Ecto neural progenitor cell (in vitro differentiated cells): ENCODE measurements at places on chromosomes 11 and 22.
A peak's percentile ranks its signal among the peaks of the same experiment; 100 is the strongest.

DNA sequence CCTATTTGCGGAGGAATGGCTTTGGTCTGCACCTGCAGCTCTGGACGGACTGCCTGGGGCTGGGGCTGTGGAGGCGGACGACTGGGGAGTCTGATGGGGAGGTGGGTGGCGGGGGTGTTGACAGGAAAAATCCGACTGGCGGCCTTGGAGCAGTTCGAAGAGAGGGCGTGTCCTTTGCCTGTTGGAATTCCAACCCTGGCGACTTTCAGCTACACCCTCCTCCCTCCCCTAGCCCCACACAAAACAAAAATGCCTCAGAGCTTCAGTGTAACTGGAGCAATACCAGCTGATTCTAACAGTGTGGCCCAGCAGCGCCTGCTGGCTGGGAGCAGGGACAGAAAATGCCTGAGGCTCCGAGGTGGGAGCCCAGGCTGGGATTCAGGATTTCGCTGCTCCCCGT is 85.4 kb downstream of the ATXN10 start:
- peak; percentile 82 for DNase-seq

DNA sequence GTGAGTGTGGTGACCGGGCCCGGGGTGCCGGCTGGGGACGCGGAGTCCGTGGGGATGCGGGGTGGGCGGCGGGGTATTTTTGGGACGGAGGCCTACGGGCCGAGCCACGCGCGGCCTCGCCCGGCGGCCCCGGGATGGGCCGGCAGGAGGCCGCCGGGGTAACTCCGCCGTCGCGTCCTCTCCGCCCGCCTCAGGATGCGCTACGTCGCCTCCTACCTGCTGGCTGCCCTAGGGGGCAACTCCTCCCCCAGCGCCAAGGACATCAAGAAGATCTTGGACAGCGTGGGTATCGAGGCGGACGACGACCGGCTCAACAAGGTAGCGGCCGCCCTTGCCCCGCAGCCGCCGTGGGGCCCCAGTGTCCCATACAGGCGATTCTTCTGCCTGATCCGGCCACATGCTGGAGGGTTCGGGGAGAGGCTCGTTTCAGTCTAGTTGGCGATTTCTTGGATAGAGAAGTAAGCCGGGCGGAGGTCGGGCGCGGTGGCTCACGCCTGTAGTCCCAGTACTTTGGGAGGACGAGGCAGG is 337 bp downstream of the RPLP2 start:
- no peak for DNase-seq

GRCh38 chr22:25546751-25547150 is 17.7 kb upstream of the GRK3 start:
- DNase-seq, result no peak

DNA sequence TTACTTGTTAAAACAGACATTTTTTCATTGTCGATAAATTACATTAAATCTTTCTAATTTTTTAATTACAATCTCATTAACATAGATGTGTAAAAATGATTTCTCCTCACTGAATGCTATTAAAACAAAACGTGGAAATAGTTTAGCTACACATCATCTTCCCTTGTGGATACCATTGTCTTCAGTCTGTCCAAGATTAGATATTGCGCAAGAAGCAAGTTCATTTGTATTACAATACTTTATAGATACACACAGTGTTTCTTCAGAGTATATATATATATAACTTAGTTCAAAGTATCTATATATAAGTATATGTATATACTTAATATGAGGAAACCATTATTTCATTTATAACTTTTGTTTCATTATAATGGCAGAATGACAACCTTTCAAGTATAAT is 883.3 kb upstream of the CNTN5 start:
- DNase-seq, result no peak

DNA sequence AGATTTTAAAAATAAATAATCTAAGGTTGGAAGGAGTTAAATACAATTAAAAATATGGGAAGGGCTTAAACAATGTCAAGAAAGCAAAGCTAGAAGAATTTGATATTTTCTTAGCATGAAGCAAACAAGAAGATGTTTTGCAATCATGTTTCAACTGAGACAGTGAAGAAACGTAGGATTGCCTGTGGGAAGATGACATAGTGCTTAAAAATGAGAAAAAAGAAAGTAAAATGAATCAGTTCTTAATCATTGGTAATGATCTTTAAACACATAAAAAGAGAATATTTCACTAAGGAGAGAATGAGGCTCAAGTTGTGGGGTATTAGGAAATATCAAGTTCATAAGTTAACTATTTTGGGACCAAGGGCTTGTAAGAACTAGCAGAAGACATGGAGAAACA is 855.0 kb downstream of the METTL15 start:
- no peak for DNase-seq

DNA sequence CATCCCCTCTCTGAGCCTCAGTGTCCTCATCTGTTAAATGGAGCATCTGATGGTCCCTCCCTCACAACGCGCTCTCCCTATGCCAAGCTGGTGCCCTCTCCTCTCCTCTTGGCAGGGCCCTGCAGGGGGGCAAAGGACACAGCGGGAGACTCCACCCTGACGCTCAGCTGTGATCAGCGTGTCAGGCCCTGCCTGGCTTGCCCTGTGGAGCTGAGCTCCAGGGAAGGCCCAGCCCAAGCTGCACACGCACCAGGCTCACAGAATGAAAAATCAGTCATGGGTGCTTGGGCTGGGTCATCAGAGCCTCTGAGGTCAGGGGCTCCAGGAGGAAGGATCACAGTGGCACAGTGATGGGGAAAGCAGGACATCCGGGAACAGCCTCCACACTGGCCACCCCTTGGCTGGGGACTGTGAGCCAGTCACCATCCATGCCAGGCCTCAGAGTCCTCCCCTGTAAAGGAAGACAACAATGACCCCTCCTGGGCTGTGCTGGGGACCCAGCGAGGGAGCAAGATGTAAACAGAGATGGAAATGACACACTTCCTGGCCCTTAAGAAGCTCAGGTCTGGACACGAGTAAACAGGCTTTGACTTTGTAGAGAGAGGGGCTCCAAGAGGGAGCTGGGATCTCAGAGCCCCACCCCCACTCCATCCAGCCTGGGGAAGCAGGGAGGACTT is 36.6 kb downstream of the RPL3 start:
- no peak for DNase-seq

DNA sequence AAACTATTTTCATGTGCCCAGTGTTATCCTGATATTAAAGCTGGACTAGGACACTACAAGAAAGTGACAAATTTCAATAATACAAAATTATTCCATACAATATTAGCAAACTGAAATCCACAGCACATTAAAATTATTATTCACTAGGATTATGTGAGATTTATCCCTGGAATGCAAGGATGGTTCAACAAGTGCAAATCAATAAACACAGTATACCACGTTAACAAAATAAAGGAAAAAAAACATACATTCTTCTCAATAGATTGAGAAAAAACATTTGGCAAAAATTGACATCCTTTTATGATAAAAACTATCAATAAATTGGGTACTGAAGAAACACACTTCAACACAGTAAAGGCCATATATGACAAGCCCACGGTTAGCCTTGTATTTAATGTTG is 1758.2 kb upstream of the RAG2 start:
- DNase-seq, result no peak

DNA sequence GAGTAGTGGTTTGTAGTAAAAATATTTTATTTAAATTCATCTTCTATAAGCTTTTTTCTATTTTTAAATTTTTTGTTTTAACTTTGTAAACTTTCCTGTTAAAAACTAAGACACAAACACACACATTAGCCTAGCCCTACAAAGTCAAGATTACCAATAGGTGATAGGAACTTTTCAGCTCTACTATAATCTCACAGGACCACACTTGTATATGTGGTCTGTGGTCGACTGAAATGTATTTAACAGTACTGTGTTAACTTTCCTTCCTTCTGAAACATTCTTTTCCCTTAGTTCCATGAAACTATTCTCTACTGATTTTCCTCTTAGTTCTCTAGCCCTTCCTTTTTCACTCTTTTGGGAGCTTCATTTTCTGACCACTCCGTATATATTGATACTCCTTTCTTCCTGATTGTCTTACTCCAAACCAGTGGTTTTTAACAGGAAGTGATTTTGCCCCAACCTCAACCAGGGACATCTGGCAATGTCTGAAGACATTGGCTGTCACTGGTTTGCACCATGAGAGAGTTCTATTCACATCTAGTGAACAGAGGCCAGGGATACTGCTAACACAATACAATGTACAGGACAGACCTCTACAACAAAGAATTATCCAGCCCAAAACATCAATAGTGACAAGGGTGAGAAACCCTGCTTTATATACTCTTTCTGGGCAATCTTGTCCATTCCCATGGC is 8.8 kb downstream of the ZW10 start:
- no peak for DNase-seq

DNA sequence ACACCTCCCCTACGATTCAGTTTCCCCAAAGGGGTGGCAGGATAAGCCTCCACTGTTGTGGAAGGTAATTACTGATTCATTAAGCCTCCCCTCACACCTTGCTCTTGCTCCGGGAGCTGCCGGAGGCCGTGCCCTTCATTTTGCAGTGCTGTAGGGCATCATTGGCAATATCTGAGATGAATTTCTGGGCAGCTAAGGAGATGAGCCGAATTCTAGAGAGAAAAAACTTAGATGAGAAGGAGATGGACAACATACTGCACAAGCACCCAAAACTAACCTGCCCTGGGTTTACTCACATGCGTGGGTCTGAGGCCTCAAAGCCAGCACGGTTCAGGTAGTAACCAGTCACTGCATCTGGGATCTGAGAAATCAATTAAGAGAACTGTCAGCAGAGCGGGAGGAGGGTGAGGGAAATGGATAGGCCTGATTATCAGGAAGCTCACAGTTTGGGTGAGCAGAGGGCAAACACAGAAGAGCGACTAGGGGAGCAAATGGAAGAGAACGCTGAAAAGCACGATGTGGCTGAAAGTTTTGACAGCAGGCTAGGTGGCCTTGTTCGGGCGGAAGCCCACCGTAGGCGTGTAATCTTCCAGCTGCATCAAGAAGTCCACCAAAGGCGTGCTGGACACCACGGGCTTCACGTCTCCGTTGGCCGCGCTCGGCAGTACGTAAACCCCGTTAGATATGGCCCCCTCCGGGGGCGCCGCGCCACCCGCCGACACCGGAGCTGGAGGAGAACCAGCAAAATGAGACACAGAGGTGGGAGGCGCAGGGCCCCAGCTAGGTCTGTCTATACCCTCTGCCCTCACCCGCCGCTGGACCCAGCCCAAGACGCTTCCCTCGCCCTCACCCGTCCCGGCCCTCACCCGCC is 689 bp downstream of the TAF10 start:
- DNase-seq, result no peak

- DNase-seq, result no peak
Observed at GRCh38 chr11:68928136-68928880, 24.6 kb downstream of the IGHMBP2 start.

- no peak for DNase-seq
Observed at GRCh38 chr22:20065896-20066616, 14.0 kb upstream of the DGCR8 start.

DNA sequence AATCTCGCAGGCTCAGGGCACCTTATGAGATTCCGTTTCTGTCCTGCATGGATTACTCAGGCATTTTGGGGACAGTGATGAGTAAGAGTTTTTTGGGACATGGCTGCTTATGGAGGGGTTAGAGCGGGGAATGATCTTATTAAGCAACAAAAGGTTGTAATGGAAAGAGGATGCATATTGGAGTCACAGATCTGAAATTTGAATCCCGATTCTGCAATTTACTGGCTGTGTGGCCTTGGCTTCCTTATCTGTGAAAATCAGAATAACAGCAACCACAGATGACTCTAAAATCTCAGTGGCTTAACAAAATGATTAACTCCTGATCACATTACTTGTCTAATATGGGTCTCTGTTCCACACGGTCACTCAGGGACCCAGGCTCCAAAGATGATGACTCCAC is 5.8 kb downstream of the TSPAN18 start:
- DNase-seq, result no peak

DNA sequence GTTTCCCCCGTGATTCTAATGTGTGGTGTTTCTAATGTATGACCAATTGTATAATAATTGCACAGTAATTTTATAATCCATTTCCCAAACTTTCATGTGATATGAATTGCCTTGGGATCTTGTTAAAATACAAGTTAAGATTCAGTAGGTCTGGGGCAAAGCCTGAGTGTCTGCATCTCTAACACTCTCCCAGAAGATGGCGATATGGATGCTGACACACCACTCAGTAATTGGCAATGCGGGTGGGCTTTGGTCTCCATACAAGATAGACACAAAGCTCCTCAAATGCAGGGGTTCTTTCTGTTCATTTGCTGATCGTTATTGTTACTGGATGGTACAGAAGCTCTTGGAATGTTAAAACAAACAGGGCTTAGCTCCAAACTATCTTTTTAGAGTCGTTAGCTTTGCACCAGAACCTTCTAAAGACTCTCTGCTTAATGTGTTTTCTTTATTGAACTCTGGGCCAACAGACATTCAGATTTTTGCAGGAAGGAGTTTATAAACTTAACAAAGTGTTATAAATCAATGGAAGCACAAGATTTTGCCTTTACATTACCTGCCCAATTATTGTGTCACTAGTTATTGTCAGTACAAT is 45.4 kb upstream of the ANO3 start:
- DNase-seq, result peak; percentile 63

DNA sequence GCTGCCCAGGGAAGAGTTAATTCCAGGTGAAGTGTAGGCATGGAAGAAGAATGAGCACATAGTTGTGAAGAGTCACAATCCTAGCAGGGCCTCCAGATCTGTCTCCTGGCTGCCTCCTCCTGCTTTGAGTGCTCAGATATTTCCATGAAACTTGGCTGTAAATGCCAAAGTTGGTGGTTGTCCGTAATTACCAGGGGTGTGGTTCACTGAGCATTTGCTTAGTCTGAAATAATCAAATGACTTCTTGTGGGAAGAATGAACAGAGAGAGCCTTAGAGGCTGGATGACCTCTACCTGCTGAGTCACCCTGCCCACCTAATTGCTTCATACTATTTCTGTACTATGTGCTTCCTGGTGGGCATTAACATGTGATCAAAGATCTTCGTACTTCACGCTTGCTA is 50.9 kb downstream of the APIP start:
- no peak for DNase-seq

DNA sequence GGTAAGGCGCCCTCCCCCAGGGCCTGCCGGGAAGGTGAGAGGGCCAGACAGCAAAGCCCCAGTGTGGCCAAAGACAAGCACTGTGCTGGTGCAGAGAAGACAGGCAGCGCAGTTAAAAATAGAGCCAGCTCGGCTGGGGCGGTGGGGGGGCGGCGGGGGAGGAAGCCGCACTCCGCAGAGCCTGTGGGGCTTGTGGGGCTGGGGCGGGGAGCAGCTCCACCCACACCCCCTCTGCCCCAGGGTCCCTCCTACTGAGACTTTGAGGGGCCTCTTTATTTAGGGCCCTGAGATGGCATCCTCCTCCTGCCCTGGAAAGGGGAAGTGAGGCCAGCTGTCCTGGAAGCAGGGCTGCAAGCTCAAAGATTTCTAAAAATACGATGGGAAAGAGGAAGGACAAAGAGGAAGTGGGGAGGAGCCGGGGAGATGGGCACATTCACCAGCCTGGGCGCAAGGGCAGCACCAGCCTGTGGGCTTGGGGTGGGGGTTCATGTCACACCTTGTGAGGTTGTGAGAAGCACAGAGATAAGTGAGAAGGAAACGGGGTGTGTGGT is 2.6 kb downstream of the CYTH4 start:
- no peak for DNase-seq

DNA sequence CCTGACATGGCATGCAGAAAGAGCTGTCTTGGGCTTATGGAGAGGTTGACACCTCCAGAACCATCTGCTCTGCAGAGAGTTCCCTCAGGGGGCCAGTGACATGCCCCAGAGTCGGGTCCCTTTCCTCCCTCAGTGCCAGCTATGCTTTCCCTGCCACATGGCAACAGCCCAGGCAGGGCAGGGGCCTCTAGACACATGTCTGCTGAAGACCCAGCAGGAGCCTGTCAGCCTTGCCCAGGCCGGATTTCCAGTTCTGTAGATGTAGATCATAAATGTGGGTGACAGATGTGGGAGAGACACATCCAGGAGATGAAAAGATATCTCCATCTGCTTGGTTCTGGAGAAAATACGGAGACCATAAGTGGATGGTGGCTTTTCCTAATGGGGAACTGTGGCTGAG is 25.5 kb downstream of the NAV2 start:
- no peak for DNase-seq
